ENCODE measurements at places on chromosomes 7 and 10.

- no peak for DNase-seq
Measured at GRCh38 chr7:141573511-141573910, 22.3 kb downstream of the AGK start.

DNA sequence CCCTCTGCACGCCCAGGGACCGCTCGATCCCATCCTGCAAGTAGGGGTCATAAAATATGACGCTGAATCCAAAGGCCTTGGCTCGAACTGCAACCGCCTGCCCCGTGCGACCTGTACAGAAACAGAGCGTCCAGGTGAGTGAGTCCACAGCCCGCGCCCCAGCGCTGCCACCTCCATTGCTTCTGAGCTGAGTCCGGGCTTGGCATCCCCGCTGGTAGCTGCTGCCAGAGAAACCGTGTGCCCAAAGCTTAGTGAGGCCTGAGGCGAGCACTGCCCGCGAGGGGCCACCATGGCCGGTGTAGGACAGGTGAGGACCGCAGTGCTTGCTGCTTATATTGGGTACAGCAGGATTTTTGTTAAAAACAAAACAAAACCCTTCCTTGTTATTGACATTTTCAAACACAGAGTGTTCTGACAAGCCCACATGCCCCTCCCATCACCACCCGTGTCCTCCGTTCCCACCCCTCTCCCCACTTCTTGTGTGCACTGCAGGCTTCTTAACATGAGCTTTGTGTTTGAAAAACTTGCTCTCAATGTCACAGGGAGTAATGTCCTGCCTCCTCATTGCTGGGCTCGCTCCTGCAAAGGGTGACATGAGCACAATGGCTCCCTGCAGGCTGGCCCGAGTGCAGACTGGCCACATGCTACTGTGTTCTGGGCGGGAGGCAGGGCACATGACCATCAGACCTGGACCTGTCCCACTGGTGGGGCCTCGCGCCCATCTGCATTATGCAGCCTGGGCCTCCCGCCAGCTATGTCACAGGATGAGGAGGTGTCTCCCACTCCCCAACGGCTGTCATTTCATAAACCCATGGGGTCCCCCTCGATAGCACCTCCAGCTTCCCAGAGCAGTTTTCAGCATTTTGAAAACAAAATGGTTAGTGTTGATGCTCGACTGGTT is 52.9 kb downstream of the ZRANB1 start:
- no peak for DNase-seq

DNA sequence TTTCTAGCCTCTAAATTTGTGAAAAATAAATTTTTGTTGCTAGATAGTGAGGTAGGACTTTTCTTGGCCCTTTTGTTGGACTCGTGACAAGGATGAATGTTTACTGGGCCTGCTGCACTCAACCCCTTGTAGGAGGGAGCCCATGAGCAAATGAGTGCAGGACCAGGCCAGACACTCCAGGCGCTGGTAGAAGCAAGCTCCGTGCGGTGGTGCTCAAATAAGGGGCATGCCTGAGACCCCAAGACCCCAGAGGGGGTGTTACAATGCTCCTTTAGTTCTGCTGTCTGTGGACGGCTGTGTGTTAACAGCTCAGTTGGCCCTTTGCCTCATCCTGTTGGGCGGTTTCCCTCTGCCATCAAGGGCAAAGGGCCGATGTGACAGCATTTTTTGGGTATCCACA is 1195.3 kb upstream of the PHF14 start:
- no peak for DNase-seq

- DNase-seq, result no peak
Measured at GRCh38 chr10:26528715-26529393, 90.7 kb downstream of the APBB1IP start.

All from NCI-H526 (cell line).